Cortex of kidney (tissue), 1 donor: ENCODE measurements at places on chromosomes 12 and 14.

- DNase-seq: no peak
Measured at GRCh38 chr14:101595887-101596721, 34.8 kb downstream of the DIO3 start.

DNA sequence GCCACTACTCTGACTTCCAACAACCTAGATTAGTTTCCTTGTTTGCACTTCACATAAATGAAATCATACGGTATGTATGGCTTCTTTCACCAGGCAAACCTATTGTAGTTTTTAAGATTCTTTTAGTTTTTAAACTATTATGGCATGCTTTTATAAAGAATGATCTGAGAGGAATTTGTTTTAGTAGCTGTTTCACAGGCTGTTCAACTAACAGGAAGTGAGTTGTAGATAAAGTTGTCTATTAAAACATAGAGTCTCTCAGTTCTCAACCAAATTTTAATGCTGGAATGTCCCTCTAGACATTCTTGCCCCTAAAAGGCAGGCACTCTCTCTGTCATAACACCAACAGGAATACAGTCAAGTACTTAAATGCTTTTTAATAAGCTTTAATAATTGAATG is 102.7 kb upstream of the DACT1 start:
- DNase-seq: no peak

DNA sequence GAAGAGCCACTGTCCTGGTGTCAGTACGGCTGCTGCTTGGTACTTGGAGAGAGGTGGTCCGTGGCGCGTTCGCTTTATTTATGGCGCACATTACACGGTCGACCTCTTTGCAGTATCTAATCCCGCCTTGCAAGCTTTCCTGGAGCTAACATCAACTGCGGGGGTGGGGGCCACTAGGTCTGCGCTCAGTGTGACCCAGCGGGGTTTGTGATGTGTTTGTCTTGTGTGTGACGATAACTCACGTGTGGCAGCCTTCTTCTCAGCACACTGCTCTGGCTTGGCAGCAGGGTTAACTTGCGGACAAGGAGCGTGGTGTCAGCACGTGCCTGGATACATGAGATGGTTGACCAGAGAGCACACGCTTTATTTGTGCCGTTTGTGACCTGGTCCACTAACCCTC is 122.2 kb upstream of the RTL1 start:
- DNase-seq: no peak

DNA sequence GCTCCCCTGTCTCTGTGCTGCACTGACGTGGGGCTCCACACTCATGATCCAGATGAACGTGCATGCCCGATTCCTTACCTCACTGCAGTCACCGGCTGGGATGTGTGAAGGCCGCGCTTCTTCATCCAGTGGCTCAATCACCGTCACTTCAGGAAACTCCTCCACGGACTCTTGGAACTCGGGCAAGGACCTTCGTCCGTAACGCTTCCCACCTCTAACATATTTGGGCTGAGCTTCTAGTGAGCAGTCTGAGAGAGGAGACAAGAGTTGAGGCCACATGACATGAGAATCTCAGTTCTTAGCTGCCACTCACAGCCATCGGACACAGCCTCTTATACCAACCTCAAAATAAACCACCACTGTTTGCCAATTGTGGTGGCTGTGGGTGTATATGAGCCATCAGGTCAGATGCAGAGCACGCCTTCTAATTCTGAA is 38.3 kb downstream of the NIN start:
- DNase-seq: no peak

GRCh38 chr12:19507823-19508222 is 68.5 kb downstream of the AEBP2 start:
- DNase-seq: no peak

DNA sequence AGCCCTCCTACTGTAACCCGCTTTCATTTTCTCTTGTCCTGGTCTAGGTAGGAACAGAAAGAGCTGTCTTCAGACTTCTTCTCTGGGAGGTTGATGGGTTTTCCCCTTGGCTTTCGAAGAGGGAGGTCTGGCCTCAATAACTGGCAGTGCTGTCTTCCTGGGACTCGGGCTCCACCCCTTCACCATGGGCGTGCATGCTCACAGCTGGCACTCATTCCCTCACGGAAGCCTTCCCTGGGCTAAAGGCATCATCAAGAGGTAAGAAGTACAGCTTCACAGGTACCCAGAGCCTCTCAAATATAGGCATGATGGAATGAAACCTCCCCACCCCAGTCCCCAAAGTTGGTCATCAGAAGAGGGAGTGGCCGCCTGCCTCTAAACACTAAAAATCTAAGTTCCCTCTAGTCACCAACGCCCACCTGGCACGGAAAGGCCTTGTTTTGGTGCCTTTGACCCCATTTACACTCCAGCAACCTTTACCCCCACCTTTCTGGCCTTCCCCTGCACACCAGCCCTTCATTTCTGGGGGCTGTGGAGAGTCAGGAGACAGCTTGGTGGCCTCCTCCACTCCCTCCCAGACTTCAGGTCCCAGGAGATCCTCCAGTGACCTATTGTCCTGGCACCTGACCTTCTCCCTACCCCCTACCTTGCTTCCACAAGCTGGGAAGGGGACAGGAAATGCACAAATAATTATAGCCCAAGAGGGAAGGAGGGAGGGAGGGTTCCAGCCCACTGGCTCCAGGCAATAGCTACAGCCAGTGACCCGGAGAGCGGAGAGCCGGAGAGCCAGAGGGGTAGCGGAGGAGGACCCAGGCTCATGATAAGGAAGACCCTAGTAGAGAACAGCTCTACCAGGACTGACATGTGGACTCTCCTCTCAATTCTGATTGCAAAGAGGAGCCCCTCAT is 2.8 kb downstream of the RAPGEF3 start:
- no peak for DNase-seq

DNA sequence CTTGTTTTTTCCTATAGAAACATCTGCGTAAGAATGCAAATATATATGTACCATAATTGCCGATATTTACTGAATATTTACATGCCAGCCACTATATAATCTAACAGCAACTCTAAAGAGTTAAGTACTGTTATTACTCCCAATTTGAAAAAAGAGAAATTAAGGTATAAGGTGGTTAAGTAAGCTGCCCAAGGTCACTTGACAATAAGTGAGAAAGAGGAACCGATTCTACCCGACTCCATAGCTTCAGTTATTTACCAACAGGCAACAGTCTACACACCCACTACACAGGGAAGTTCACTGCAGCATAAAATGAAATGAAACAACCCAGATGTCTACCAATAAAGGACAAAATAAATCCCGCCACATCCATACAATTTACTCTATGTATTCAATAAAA is 1.1 kb downstream of the MIS18BP1 start:
- no peak for DNase-seq

DNA sequence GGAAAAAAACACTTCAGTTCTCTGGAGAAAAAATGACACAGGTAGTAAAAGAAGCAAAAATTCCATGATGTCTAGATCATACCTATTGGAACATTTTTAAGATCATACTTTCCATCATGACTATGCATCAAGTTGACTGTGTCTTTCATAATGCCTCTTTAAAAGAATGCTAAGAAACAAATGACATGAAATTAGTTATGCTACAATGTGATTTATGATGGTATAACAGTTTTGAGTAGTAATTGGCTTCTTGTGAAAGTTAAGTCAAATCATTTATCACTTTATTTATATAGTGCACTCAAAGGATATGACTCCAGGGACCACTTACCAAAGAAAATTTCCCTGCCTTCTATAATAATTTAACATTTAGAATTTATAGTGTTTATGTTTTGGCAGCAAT is 28.5 kb downstream of the RASSF9 start:
- no peak for DNase-seq

- no peak for DNase-seq
Measured at GRCh38 chr12:76649099-76649498, 89.5 kb upstream of the OSBPL8 start.

- no peak for DNase-seq
Measured at GRCh38 chr12:108505129-108505528, 9.9 kb upstream of the FICD start.

- DNase-seq: no peak
Measured at GRCh38 chr12:98572010-98572409, 21.5 kb upstream of the SLC25A3 start.

GRCh38 chr12:131832321-131833231 is 4.4 kb downstream of the MMP17 start:
- DNase-seq: no peak

- DNase-seq: no peak
Measured at GRCh38 chr14:67602995-67603545, 3.0 kb upstream of the PIGH start.

DNA sequence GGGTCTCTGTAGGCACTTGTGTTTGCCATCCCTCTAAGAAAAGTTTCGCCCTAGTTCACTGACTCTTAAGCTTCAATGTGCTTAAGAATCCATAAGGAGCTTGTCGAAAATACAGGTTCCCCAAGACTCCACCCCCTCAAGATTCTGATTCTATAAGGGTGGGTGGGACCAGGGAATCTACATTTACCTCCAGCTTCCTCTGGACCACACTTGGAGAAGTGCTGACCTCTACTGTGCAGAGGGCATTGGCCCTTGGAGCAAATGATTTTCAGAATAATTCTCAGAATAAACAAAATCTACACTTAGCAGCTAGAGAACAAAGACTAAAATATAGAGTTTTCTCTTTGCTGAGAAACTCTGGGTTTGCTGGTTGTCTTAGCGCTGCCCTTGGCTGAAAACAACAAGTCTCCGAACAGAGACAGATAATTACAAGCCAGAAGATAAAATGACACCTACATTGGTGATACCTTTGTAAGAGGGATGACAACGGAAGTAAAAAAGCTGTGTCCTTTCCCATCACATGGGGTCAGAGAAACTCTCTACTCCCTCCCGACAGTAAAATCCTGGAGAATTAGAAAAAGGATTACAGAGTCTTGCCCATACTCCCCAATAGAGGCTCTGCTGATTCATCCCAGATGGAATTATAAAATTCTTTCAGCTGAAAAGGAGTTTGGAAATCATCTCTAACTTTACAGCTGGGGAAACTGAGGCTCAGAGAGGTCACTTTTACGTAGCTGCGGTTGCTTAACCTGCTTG is 4.8 kb downstream of the TGFB3 start:
- DNase-seq: no peak

DNA sequence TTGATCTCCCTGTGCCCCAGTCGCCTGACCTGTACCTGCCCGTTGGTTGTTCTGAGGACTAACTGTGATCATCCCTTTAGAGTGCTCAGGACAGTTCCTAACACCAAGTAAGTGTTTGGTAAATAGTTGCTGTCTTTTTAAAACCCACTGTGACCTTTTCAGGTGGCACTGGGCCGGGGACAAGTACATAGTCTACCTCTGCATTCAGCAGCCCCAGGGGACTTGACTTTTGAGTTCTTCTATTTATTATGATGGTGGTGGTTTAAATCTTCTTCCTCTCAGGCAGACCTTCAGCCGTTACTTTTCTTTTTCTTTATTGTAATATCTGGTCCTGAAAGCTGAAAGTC is 38.8 kb downstream of the EVL start:
- DNase-seq: no peak

GRCh38 chr14:83151571-83151970 is 1617.9 kb upstream of the SEL1L start:
- DNase-seq: no peak

DNA sequence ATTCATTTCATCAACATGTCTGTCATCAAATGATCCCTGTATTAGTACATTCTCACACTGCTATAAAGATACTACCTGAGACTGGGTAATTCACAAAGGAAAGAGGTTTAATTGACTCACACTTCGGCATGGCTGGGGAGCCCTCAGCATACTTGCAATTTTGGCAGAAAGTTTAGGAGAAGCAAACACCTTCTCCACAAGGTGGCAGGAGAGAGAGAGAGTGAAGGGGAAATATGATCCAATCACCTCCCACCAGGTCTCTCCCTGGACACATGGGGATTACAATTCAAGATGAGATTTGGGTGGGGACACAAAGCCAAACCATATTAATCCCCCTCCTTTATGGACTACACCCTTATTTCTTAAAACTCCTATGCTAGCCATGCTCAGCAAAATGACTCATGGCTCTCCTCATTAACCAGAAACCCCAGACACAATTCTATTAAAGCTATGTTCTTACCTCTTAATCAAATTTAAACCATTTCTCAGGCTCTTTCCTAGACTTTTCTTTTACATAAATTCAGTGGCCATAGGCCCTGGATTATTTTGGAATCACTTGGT is 932.3 kb downstream of the FLRT2 start:
- no peak for DNase-seq

DNA sequence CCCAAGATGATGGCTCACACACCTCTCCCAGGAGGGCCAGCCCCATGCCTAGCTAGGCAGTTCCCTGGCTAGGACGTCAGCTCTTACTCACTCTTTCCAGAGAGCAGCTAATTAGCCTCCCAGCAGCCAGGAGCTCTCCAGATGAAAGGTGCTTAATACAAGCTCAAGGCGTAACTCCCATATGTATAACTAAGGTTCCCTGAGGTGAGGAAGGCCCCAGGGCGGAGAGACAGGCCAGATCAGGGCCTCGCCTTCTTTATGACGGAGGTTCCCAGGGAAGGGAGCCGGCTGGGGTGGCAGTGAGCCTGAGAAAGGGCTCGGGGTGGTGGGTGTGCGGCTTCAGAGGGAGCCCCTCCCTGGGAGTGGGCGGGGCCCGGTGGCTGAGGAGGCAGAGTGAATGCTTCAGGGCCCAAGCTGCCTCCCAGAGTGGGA is 26.4 kb upstream of the ZFP36L1 start:
- no peak for DNase-seq

- no peak for DNase-seq
Measured at GRCh38 chr14:50062438-50063085, 53.8 kb downstream of the VCPKMT start.
